ENCODE measurements at places on chromosomes 4 and X.

DNA sequence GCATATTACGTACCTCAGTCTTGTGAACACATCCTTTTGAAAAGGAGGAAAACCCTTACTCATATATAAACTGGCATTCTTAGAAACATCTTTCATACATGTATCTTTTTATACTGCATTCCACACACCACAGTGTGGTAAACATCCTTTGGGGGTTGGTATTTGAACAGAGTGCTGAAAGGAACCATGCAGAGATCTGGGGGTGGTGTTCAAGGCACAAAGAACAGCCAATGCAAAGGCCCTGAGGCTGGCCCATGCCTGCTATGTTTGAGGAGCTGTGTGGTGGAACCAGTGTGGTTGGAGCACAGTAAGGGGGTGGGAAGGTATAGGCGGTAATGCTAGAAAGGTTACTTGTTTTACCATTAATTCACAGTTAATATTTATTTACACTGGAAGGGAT is 2.0 kb downstream of the ELK1 start:
- no peak for DNase-seq

DNA sequence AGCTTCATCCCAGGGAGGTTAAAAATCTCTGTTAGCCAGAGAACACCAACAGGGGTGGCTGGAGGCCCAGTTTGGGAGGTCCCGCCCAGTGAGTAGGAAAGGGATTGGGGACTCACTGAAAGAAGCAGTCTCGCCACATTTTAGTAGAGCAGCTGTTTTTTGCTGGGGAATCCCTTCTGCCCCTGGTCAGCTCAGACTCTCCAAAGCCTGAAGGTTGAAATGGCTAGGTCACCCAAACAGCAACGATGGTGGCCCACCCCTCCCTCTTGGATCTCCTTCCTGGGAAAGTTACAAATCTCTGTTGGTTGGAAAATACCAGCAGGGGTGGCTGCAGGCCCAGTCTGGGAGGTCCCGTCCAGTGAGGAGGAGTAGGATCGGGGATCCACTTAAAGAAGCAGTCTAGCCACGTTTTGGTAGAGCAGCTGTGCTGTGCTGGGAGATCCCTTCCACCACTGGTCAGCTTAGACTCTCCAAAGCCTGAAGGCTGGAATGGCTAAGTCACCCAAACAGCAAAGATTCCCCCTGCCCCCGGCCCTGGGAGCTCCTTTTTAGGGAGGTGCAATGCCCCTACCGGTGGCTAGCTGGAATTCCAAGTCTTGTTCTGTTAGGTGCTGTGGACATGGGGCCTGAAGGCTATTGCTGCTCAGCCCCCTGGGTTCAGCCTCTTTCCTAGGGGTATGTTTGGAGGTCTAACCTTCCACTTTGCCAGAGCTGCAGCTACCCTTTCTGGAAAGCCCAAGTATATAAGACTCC is 40.0 kb upstream of the TEX13A start:
- no peak for DNase-seq

- no peak for DNase-seq
Measured at GRCh38 chr4:88734403-88734949, 36.8 kb upstream of the NAP1L5 start.

DNA sequence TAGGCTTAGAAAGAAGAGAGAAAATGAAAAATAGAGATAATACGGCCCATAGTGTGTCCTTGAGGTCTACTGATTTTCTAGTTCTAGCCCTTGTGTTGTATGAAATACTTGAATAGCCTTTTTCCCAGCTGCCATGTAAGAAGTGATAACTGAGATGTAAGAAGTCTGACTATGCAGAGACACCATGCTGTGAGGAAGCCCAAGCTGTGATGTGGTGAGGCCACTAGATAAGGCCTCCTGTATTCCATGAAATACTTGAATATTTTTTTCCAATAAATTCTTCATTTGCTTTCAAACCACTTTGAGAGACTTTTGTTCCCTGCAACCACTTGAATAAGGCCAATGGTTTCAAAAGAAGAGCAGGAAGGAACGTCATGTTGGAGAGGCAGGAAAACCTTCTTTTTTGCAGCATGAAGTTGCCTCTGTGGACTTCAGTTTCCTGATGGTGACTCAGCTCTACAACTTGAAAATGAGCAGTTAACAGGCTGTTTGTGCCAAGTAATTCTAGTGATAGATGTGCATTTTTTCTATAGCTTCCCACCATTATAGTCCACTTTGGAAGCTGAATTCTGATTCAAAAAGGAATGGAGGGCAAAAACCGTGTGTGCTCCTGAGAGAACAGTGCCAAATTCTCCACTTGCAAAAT is 25.5 kb upstream of the FAM9C start:
- no peak for DNase-seq

- no peak for DNase-seq
Measured at GRCh38 chrX:4876268-4876667, 1162.8 kb upstream of the PRKX start.

GRCh38 chrX:13755254-13755653 is 20.7 kb downstream of the OFD1 start:
- DNase-seq, result no peak

DNA sequence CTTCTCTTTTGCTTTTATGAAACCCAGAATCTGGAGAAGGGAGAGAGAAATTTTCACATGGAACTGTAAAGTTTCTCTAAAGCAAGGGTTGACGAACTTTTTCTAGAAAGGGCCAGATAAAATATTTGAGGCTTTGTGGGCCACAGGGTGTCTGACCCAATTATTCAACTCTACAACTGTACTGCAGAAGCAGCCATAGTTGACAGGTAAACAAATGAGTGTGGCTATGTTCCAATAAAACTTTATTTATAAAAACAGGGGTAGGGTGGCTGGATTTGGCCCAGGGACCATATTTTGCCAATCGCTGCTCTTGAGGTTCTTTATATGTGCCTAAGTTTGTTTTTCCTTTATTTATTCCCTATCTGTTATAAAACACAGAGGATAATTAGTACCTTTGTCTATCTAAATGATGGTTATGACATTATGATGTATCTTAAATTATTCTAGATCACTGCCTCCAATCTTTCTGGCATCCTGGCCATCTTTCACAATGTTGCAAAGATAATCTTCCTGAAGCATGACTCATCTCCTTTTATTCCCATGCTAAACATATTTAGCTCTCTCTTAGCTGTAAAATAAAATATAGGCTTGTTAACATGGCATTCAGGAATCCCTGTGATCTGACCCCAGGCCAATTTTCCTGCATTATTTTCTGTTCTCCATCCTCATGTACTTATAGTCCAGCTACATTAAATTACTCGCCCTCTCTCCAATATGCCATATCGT is 106.8 kb upstream of the CBLL2 start:
- no peak for DNase-seq

GRCh38 chr4:189838821-189839497 is 101.7 kb upstream of the FRG1 start:
- no peak for DNase-seq

- DNase-seq, result no peak
Measured at GRCh38 chr4:3268395-3269104, 19.6 kb downstream of the MSANTD1 start.

- DNase-seq, result no peak
Measured at GRCh38 chr4:182819751-182820150, 97.4 kb downstream of the DCTD start.

GRCh38 chr4:161554372-161554990 is 609.3 kb downstream of the FSTL5 start:
- no peak for DNase-seq

GRCh38 chr4:73376976-73377375 is 27.1 kb upstream of the ALB start:
- no peak for DNase-seq

DNA sequence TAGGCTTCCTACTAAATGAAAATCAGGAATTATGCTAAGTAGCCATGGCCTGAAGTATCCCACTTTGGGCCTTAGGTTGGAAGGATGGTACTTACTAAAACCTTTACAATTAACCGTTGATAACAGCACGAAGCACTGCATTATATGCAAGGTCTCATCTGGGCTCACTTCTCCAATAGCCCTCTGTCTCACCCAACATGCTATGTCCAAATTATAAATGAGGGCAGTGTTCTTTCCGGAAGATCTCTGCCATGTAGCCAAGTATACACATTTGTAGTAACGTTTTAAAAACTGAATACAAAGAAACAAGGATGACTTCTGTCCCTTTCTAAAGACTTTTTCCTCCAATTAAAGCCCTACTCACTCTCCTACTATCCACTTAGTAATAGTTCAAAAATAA is 51.6 kb downstream of the SCFD2 start:
- no peak for DNase-seq

DNA sequence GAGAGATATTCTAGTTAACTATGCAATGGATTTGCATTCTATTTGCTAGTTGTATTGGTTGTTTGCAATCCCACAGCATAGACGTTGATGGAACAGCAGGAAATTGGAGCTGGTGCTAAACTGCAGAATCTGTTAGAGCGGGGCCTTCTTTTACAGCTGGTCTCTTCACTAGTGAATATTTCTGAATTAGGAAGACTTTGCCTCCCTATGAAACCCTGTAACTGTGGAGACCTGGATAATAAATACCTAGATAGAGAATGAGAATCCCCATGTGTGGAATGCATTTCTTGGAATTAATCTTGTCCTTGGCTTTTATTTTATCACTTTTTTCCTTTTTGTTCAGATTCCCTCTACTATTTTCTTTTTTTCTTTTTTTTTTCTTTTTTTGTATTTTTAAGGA is 109.7 kb downstream of the SHROOM3 start:
- DNase-seq, result no peak

DNA sequence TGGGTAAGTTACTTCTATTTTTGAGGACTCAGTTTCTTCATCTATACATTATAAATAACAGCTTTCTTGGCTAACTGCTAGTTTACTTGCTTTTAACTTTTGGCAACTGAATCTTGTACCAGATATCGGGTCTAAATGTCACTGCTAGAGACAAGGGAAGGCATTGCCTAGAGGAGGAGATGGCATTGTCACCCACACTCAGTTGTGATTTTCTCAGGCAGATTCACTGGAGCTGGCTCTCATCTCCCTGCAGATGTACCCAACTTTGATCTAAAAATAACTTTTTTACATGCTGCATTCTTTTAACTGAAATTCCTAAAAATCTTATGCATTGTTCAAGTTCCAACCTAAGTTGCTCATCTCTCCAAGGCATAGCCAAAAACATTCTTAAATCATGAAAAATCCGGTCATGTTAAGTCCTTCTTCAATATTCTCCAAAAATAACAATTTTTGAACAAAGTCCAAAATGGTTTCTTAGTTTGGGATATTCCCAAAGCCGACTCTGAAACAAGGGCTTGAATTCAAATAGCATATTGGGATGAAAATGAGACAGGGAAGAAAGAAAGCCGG is 469.0 kb upstream of the BOD1L1 start:
- no peak for DNase-seq

- DNase-seq, result no peak
Measured at GRCh38 chr4:181597766-181598165, 645.4 kb upstream of the TENM3 start.

DNA sequence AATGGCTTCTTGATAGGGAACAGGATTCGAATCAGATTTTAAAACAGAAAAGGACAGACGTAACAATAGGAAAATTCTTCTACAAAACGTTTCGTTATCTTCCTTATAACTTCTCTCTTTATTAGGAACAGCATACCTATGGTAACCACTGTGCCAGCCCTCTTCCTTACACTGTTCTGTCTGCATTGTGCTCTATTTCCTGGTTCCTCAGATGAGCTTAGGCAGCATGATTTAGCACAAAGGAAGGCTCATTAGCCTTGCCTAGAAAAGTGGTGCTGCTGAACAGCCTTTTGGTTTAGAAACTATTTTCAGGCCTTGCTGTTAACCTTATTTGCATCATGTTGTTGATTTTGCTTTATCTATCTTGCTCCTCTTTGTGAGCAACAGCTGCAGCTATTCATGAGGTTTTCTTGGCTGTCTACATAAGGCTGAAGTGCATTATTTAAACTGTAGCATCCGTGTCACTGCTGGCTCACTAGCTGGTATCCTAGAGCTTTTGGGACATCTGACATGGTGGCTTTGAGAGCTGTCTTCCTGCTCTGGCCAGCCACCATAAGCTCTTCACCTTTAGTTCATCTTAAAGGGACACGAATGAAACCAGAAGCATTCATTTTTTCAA is 69.9 kb upstream of the NRK start:
- no peak for DNase-seq

DNA sequence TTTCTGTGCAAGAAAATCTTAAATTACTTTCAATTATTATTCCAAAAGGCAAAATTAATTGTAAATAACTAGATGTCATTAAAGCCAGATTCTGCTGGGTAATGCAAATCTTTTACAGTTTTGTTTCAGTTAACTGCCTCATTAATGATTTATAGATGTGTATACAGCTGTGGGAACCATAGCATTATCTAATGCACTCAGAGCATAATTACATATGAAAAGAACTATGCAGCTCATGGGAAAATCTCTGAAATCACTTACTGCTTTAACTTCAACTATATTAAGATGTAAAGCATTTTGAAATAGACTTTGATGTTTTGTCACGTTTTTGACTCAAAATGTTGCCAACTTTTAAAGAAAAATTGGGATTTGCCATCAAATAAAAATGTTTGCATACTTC is 630.3 kb upstream of the KLHL4 start:
- no peak for DNase-seq

GRCh38 chr4:156196722-156197121 is 243.1 kb upstream of the CTSO start:
- no peak for DNase-seq

- no peak for DNase-seq
Measured at GRCh38 chr4:19494961-19495360, 756.7 kb upstream of the SLIT2 start.
